ENCODE measurements at places on chromosomes 5 and 9.
A peak's percentile ranks its signal among the peaks of the same experiment; 100 is the strongest.

- DNase-seq, result no peak
Measured at GRCh38 chr5:77312413-77312812, 101.9 kb downstream of the PDE8B start.

GRCh38 chr5:169606279-169606678 lies 22.7 kb downstream of the SPDL1 start:
- DNase-seq, result no peak

GRCh38 chr5:56459394-56460194 lies 226.5 kb upstream of the ANKRD55 start:
- DNase-seq, result no peak

- no peak for DNase-seq
Measured at GRCh38 chr9:109451311-109452025, 46.6 kb downstream of the PTPN3 start.

DNA sequence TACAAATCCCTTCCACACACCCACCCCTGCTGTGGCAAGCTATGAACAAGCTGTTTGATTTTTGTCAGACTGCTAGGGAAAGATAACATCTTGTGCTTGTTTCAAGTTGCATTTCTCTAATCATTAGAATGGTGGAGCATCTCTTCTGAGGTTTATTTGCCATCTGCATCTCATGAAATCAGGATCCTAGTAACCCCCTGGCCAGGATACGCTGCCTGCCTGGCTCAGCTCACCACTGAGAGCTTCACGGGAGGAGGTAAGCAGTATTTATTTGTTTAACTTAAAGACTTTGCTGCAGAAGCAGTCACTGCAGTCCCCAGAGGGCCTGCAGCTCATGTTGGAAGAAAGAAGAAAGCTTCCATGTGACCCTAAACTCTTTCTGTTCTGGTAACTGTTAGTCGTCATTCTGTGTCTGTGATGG lies 83.3 kb upstream of the CXCL14 start:
- DNase-seq, result no peak

DNA sequence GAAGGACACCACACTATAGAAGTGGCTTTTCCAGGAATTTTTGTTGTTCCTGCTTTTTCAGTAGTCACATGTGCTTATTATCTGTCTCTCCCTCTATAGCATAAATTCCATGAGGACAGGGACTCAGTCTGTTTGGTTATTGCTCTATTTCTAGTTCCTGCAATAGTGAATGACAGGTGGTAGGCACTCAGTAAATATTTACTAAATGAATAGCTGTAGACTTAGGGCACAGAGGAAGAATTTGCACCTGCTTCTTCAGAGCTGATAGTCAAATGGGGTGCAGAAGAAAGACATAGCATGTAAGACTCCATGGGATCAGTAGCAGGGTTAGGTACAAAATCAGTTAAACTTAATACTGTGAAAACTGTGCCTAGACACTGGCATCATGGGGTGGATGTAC lies 580.2 kb downstream of the CCDC171 start:
- no peak for DNase-seq

DNA sequence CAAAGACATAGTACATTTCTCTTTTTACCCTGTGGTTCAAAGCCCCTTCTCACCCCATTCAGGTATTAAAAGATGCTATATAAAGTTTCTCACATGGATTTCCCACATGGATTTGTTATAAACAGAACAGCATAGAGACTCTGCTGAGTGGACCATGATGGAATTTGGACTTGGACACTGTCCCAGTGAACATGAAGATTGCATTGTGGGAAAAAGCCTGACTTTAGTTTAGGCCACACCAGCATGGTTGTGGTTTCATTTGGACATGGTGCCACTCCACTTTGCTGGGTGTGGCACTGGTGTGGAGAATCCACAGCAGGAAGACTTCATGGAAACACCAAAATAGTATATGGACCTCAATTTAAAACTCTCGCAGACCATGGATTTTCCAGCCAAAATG lies 124.6 kb downstream of the ARHGAP26 start:
- DNase-seq, result no peak

- DNase-seq, result no peak
Measured at GRCh38 chr5:154271936-154272514, 81.5 kb downstream of the GALNT10 start.

DNA sequence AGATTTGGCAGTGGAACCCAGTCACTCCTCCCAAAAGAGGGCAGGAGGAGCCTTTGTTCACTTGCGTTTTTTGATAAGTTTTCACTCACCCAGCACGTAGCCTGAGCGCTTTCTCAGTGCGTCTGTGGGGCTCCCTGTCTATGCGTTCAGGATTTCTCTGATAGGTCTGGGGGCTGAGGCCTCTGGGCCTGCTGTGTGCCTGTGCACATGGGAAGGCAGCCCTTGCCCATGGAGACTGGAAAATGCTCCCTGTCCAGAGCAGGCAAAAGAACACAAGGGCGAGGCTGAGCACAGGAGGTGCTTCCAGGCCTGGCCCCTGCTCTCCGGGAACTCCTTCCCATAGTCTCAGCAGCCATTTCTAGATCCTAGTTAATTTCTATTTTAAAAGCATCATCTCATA lies 249.9 kb downstream of the FSTL4 start:
- DNase-seq, result no peak

DNA sequence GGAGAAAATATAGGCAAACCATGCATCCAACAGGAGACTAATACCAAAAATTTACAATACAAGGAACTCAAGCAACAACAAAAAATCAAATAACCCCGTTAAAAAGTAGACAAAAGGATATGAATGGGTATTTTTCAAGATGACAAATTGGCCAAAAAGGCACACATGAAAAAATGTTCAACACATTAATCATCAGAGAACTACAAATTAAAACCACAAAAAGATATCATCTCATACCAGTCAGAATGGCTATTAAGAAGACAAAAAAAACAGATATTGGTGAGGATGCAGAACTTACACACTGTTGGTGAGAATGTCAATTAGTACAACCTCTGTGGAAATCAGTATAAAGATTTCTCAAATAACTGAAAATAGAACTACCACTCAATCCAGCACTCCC lies 35.0 kb downstream of the TEX10 start:
- DNase-seq, result no peak

GRCh38 chr5:169273881-169274280 lies 27.1 kb downstream of the SLIT3 start:
- DNase-seq, result no peak

- no peak for DNase-seq
Measured at GRCh38 chr5:97418462-97418861, 235.4 kb upstream of the RIOK2 start.

- no peak for DNase-seq
Measured at GRCh38 chr5:73908395-73908794, 282.4 kb downstream of the ARHGEF28 start.

GRCh38 chr5:68411161-68411560 lies 195.6 kb downstream of the PIK3R1 start:
- no peak for DNase-seq

DNA sequence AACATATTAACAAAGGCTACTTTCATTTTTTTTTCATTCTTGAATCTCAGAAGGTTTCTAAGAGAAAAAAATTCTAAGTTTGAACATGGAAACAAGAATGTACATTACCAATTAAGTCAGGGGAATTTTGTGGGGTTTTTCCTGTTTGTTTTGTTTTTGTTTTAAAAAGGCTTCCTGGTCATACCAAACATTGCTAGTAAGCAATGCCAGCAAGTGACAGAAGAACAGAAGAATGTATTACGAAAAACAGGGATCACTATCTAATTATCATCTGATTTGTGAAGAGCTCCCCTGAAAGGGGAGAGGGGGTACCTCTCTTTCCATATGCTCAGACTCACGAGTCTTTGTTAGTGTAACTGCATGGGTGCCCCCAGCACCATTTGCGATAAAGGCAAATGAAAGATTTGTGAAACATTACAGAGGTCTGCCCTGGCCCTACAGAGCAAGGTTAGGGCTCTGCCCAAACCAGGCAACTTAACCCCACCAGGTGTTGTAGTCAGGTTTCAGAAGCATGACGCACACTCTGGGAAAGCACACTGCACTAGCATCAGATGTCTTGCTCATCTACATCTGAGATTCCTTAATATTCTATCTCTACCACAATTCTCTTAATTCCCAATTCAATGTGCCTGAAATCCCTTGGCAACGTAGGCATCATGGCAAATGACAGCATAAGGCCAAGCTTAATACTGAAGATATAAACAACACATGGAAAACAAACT lies 268.2 kb downstream of the MLLT3 start:
- no peak for DNase-seq

DNA sequence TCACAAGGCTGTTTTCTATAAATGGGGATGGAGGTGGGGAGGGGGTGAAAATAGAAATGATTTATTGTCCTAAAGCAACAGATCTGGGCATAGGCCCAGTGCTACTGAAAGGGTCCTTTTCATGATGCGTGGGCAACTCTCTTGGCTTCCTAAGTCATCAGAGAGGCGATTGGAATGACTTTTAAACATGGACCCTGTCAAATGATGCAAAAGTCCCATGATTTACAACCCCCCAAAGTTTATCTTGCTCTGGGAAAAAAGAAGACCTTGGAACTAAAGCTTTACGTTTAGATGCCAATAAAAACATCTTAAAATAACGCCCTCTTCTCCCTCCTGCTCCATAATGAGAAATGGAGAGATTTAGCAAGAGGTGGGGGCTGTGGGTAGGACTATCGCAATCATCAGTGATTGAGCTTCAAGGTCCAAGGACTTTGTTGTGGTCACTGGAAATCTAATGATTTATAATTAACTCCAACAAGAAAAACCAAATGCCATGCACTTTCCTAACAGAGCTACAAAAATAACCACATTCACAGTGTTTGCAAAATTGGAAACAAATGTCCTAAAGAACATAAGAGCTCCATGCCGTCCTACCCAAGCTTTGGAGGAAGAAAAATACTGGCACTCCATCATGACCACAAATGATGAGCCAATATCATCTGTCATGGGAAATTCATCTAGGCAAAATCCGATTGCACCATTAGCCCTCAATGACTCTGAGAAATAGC lies 167.5 kb upstream of the CLINT1 start:
- no peak for DNase-seq

DNA sequence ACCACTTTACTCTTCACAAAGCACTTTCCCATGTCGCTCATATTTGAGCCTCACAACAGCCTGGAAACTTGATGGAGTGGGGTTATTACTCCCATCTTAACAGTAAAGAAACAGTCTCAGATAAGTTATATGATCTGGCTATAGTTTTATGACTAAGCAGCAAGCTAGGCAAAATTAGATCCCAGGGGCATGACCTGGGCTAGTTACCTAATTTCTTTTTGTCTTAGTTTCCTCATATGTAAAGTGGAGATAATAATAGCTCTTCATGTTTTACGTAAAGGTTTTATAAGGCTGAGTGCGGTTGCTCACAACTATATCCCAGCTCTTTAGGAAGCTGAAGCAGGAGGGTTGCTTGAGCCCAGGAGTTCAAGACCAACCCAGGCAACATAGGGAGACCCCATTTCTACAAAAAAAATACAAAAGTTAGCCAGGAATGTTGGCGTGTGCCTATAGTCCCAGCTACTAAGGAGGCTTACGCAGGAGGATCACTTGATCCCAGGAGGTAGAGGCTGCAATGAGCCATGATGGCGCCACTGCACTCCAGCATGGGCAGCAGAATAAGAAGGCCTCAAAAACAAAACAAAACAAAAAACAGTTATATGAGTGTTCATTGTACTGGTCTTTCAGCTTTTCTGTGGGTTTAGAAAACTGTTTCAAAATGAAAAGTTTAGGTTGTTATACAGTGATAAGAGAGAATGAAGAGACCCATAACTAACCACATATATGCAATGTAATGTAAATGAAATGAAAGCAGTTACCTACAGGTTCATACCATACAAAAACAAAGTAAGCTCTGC lies 6.5 kb upstream of the PLIN2 start:
- DNase-seq, result no peak

DNA sequence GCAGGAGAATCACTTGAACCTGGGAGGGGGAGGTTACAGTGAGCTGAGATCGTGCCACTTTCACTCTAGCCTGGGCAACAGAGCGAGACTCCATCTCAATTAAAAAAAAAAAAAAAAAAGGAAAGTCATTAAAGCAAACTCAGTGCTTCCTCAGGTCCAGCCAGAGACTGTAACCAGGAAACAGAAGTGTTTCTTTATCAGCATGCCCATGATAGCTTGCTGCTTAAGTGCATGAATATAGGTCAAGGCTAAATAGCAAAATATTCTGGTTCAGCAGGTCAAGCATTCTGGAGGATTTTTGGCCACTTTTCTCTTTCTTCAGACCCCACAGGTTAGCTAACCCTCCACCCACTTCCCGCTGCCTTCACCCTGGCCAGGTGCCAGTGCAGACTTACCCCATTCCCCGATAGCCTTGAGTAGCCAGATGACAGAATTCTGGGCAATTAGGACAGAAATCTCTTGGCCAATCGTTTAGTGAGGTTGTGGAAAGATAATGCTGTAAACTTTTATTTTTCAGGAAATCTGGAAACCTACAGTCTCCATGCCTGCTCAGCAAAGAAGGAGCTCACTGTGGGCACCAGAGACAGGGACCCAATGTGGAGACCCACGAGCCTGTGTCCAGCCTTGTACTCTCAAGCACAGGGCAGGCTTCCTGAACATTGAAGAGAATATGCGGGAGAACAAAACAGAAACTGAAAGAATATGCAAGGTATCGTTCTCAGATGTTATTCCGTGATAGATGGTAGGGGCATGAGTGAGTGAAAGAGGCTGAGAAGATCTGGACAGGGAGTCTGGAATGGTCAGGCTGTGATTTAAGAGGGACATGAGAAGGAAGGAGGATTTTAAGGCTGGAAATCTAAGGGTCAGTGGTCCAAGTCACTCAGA lies 4.2 kb upstream of the UGT3A2 start:
- no peak for DNase-seq

DNA sequence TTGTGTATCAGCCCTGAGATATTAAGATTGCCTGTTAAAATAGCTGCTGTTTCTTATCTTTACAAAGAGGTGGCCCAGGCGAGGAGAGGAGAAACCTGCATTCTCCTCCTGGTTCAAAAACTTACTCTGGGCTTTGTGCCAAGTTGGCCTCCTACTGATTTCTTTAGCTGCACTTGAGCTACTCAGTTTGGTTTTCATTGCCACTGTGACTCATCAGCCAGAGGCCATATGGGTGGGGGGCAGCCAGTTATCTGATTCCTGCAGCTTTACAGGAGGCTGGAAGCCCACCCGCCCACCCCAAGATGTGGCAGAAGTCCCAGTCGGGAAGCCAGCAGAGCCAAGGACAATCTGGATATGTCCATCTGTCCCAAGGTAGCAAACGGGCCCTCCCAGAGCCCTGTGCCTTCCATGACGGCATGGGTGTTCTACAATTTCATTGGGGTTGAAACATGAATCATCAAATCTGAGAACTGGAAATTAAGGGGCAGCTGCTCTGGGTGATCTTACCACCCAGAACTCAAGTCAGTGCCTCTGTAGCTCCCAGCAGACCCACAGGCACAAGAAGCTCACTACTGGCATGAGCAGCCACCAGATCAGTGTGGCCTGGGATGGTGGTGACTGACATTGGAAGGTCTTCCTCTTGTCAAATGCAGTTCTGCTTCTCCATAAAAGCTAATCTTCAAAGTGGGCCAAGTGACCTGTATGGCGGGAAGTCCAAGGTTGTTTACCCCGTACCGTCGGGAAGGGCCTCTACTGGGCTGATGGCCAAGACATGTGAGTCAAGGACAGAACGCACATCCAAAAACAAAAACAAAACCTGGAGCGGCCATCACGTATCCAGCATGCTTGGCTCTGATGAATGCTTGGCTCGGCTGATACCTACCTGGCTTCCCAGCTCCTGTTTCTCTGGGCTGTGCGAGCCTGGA lies 15.6 kb downstream of the FCN2 start:
- peak; percentile 24 for DNase-seq
